ENCODE measurements at places on chromosomes 13 and 19.
A peak's percentile ranks its signal among the peaks of the same experiment; 100 is the strongest.

DNA sequence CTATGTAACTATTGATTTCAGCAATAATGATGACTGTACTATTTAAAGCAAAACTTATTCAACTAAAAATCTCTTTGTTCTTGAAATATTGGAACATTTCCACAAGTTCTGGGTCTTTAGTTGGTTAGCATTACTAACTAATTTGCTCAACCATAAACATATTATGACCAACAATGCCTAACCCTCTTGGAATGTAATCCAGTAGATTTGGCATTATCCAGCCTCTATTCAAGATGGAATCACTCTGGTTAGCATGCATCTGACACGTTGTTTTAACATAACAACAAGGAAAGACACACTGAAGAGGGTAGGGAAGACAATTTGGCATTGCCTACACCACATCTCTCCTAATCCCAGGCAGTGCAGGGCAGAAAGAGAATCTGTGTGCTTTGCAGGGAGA, 941.3 kb upstream of the PCDH20 start:
- no peak for DNase-seq

GRCh38 chr19:48509467-48510194, 2.0 kb downstream of the LMTK3 start:
- DNase-seq = peak; percentile 12

GRCh38 chr13:80037505-80037888, 303.4 kb downstream of the SPRY2 start:
- no peak for DNase-seq

DNA sequence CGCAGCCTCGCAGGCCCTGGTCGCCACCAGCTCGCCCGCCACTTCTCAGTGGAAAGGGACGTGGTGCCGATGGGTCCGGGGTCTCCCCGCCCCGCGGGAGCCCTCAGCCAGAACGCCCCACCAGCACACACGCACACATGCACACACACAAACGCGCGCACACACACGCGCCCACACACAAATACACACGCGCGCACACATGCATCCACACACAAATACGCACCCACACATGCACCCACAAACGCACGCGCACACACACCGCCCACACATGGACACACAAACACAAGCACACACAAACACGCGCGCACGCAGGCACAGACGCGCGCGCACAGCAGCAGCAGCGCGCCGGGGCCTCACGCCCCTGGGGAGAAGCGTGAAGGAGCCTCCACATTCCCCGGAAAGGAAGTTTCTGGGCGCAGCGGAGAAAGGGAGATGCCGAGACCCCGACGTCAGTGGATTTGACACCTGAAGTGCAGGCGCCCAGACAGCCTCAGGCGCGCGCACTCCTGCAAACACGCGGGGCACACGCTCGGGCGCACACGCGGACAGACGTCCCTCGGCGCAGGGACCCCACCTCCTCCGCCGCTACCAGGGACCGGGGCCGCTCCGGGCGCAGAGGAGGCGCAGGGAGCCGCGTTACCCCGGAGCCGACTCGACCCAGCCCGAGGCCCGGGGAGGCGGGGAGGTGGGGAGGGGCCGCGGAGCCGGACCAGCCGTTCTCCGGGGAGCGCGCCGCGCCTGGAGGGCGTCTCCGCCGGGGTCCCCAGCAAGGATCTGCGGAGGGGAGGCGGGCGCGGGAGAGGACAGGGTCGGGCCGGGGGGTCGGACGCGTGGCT, 622 bp downstream of the RASA3 start:
- peak; percentile 73 for DNase-seq

- no peak for DNase-seq
Observed at GRCh38 chr13:20340759-20341171, 108.6 kb upstream of the GJB6 start.

DNA sequence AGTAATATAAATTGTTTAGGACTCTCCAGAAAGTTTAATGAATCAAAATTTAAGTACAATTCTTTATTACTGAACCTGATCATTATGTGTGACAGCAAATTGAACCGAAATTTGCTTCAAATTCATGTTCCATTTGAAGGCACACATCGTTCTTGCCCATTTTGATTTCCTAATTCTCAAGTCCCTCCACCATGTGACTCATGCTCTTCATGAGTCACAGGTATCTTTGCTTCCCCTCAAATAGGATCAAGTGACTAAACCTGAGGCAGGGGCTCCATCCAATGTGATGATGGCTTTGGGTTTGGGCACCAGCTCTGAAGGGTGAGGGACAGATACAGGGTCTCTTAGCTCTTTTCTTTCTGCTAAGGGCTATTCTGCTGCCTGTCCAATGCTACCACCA, 86.1 kb downstream of the THSD1 start:
- DNase-seq = no peak

DNA sequence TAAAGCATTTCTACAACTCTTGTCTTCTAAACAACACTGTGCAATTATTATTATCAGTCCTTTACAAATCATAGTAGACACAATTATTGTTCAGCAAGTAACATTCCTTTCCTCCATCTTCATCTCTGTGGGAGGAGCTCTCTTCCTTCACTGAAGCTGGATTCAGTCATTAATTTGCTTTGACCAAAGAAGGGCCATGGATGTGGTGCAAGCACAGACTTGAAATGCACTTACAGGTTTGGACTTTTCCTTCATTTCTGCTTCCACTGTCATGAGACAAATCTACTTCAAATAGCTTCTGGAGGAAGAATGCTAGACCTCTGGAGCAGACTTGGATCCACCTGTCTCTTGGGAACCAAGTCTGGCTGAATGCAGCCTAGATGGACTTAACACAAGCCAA, 336.6 kb upstream of the SLITRK6 start:
- no peak for DNase-seq

DNA sequence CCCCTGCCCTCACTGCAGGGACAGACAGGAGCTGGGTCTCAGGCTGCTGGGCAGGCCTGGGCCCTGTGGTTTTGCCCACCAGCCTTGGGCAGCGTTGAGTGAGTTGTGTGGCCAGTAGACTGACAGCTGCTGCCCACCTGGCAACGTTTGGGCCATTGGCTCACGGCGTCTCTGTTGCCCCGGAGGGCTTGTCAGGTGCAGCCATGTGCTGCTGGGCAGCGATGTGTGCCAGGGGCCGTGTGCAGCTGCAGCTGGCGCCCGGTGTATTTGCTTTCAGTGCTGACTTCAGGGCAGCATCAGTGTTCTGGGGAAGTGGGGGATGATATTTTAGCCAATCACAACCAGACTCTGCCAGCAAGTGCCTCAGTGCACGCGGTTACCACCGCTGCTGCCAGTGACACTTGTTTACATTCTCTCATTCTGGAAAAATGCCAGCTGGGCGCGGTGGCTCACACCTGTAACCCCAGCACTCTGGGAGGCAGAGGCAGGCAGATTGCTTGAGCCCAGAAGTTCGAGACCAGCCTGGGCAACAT, 10.6 kb downstream of the FZR1 start:
- DNase-seq = peak; percentile 81

- no peak for DNase-seq
Observed at GRCh38 chr19:19552798-19553197, 14.7 kb downstream of the CILP2 start.

DNA sequence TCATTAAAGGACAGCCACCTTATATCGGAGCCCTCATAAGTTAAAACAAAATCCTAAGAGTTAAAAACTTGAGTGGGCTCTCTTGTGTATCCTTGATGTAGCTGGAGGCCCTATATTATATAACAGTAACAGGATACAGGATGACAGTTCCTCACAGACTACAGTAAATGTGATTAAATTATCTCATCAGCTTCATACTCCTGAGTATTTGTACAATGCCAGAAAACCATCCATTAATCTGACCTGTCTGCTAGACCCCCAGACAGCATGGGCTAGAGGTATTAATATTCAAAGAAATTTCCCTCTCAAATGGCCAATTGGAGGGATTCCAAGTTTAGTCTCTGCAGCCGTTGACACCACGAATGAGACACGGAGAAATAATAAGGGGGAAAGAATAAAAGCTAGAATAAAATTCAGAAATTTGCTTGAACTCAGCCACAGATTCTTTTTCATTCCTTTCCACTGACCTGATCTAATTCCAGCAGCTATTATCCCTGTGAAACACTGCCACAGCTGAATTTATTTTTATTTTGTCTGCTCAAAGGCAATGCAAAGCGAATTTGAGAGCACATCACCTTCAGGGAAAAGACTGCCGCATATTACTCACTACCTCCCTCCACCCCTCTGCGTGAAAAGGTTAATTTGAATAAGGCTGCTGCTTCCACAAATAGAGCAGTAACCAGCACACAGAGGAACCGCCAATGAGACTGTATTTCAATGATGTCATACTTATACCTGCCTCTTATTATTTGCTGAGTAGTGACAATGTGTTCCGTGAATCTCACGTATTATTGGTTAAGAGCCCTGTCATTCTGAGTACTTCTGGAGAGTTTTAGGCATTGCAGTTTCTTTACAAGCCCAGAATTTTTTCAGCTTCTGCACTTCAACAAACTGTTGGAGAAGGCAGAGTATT, 155.9 kb upstream of the KLF12 start:
- peak; percentile 87 for DNase-seq

DNA sequence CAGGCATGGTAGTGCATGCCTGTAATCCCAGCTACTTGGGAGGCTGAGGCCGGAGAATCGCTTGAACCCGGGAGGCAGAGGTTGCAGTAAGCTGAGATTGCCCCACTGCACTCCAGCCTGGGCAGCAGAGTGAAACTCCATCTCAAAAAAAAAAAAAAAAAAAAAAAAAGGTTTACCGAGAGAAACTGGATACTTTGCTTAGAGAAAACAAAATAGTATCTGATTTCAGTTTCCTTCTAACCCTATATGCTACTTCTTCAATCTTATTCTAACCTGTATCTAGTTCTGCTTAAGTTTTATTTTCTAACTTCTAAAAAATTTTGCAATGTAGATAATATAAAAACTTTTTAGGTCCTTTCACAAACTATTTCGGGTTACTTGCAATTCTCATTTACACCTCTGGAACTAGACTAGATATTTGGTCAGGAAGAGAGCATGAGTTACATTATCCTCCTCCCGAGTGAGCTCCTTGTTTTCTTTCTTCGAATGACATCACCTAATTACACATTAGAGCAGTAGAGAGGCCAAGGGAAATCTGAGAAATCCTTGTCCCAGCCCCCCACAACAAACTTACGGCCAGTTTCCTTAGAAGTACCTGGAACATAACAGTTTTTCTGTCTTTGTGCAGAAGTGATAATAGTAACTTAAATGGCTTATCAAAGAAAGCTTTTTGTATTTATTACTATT, 128.9 kb downstream of the B3GLCT start:
- DNase-seq = no peak

- DNase-seq = no peak
Observed at GRCh38 chr19:36638862-36639510, 27.7 kb downstream of the ZNF461 start.

DNA sequence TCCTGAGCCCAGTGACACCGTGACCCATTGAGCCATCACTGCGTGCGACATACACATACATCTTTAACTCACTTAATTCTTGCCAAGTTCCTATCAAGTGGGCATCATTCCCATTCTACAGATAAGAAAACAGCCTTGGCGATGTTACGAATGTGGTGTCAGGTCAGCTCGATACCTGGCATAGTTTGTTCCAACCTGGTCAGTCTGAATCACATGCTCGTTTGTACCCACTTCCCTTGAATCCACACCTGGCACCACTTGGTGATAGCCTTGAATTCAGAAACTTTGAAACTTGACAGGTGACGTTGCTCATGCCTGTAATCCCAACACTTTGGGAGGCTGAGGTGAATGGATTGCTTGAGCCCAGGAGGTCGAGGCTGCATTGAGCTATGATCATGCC, 59.1 kb downstream of the SLC7A9 start:
- no peak for DNase-seq

GRCh38 chr13:39536274-39536673, 66.7 kb downstream of the LHFPL6 start:
- no peak for DNase-seq

DNA sequence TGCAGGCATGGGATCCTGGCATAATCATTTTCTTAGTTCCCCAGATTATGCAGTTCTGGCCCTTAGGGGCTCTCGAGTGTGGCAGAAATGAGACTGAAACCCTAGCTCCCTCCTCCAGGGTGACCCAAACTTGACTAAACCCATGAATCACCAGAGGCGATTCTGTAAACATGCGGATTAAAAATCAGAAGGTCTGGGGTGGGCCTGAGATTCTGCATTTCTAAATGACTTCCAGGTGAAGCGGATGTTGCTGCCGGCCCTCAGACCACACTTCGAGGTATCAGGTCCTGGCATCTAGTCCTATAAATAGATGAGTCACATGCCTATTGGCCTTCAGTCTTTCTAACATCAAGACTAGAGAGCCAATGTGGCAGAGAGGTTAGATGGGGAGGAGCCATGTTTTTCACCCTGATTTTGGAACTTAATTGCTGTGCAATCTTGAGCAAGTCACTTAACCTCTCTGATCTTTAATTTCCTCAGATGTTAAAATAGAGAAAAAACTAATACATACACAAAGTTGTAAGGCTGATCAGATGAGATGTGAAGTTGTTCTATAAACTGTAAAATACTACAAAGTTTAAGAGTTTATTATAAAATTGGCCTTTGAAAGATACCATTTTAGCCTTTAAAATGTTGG, 431.2 kb downstream of the FOXO1 start:
- DNase-seq = no peak

DNA sequence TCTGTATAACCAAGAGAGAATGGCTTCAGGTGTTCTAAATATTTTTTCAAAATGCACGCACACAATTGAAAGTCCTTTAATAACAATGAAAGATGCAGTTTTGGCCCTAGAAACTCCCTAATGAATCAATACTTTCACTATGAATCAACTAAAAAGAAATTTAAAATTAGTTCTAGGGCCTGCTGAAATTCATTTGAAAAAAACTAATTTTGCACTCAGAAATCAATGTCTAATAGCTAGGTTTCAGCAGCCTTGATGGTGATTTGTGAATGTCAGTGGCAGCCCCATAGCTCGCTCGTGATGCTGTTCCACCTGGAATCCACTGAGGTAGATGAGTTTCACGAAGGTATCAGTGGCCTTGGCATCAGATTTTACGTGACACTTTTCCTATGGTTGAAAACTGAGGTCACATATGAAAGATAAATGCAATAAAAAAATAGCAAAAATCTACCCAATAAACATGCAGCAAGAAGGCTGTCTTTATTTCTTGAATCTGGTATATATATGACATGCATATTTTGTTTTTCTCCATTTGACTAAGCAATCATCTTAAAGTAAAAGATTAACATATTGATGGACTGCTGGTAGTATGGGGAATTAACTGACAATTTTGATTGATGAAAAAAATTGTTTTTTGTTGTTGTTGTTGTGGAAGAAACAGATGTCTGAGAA, 141.0 kb downstream of the AKAP11 start:
- DNase-seq = no peak

DNA sequence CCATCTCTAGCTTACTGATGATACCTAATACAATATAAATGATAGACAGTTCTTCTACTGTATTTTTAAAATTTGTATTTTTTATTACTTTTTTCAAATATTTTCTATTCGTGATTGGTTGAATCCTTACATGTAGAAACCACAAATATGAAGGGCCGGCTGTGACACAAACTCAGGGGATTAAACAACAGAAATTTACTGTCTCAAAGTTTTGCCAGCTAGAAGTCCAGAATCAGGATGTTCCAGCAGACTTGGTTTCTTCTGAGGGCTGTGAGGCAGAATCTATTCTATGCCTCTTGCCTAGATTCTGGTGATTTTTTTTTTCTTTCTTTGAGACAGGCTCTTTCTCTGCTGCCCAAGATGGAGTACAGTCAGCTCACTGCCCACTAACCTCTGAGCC, 13.8 kb downstream of the FPR1 start:
- no peak for DNase-seq

GRCh38 chr19:10305139-10305806, 4.3 kb downstream of the ZGLP1 start:
- no peak for DNase-seq

- DNase-seq = no peak
Observed at GRCh38 chr13:78777976-78778375, 119.0 kb upstream of the OBI1 start.

- no peak for DNase-seq
Observed at GRCh38 chr19:40726279-40726678, 9.4 kb downstream of the ITPKC start.

GRCh38 chr19:29540114-29540513, 14.3 kb downstream of the VSTM2B start:
- no peak for DNase-seq

Measured in CD8-positive, alpha-beta T cell (primary cell).